ENCODE measurements at places on chromosomes 2 and 18. TPM values are rescaled to one million over a fixed set of nuclear protein-coding genes. Genes with fewer than 3 reads are reported as not detected.

WDPCP gene
- 4.0 TPM for total RNA-seq

PRKCE gene
- 4.4 TPM for total RNA-seq

HOXD11 gene
- total RNA-seq: not detected

CYTIP gene
- total RNA-seq: 0.26 TPM

- no peak for DNase-seq
These were observed 539.4 kb upstream of the ID2 start for GRCh38 chr2:8142461-8142860.

DNA sequence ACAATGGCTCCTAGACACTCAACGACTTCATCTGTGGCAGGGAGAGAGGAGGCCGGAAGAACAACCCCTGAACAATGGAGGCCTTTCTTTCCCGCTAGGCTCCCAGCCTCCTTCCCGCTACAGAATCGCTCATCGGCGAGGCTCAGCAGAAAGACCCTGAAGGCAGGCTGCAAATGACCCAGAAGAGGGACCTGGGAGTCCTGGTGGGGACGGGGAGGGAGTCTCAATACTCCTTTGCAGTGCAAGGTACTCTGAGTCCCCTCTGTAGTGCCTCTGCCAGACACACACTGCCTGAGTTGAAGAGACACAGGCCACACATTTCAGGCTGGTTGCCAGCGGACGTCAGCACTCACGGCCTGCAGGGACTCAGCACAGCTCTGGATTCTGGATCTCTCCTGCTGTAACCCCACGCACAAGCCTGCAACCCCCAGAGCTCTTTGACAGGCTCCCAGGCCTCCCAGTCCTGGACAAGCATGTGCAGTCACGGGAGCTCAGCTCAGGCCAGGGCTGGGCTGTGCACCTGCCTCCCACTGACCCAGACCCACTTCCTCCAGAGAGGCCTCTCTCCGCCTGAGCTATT is 6.1 kb downstream of the GPR17 start:
- no peak for DNase-seq

GRCh38 chr2:8304821-8305766 is 376.8 kb upstream of the ID2 start:
- DNase-seq: no peak

GRCh38 chr2:78699696-78700095 is 325.8 kb upstream of the REG3G start:
- DNase-seq: no peak

DNA sequence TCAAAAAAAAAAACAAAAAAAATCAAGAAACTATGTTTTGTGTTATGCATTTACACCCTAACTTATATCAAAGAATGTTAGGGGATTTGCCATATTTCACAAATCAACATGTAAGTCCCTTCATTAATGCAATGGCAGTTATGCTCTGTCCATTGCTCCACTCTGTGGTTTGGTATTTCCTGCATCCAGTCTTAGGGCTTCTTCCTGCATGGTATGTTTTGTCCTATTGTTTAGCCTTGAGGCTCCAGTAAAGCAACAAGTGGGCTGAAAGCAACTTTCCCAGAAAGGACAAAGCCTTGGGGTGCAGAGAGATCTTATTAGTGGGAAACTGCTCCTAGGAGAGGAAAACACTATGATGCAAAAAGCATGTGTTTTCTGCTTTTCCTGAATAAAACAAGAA is 474.1 kb downstream of the IRS1 start:
- no peak for DNase-seq

GRCh38 chr18:13522256-13522655 is 204.1 kb downstream of the FAM210A start:
- DNase-seq: no peak

DNA sequence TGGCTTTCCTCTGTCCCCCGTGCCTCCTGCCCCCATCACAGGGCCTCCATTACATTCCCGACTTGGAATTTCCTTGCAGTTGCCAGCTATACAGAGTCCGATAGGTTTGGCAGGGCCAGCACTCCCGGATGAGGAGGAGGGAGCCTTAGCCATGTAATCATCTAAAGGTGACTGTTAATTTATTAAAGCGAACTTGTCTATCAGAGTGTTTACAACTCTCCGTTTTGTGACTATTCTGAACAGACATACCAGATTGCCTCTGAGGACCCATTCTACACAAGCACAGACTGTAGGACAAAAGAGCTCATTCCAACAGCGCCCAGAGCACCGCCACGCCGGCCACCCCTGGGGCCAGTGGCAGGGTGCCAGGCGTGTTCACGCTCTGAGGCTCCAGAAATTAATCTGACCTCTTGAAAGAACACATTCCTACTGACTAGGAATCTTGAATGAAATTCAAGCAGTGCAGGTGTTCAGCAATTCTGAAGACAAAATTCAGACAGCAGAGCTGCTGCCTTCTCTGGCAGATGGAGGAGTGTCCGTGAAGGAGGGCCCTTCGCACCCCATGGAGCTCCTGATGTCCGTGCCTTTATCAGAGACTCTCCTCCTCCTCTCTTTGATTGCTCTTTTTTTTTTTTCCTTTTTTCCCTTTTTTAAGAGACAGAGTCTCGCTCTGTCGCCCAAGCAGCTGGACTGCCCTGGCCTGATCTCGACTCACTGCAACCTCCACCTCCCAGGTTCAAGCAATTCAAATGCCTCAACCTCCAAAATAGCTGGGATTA is 58.1 kb upstream of the RALBP1 start:
- no peak for DNase-seq

- DNase-seq: no peak
These were observed 235.0 kb downstream of the PMAIP1 start for GRCh38 chr18:60134806-60135205.

- no peak for DNase-seq
These were observed 31.5 kb downstream of the CXCR4 start for GRCh38 chr2:136086253-136087016.

- DNase-seq: no peak
These were observed 16.9 kb downstream of the ERCC3 start for GRCh38 chr2:127277028-127277427.

DNA sequence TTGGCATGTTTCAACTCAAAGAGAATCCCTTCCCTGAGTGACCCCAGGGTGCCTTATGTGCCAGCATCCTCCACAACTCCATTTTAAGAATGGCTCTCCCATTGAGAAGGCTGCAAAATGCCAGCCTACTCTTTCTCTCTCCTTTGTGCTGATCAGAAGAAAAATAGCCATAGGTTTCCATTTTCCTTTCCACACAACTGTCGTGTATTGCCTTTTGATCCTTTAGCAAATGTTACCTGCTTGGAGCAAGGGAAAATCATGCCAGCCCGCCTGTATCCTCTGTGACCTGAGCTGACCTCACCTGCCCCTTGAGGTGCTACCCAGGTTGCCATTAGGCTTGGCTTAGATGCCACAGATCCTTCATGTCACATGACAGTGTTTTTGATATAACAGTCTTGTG is 38.8 kb downstream of the DPYSL5 start:
- no peak for DNase-seq

GRCh38 chr18:908758-909724 is 4.4 kb downstream of the ADCYAP1 start:
- no peak for DNase-seq

DNA sequence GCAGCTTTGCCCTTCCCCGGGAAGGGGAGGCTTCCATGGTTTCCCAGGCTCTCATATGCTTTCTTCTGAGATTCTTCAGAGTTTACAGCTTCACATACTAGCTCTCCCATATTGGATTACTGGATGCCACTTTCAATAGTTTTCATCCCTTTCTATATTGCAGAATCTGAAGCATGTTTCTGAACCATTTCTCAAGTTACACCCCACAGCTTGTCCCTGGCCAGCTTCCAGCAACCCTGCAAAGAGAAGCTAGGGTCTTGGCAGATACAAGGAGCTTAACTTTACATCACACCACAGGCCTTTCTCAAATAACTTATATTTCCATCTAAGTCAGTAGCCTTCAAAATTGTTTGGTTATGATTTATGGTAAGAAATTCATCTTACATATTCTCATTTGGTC is 39.6 kb downstream of the LHCGR start:
- no peak for DNase-seq

DNA sequence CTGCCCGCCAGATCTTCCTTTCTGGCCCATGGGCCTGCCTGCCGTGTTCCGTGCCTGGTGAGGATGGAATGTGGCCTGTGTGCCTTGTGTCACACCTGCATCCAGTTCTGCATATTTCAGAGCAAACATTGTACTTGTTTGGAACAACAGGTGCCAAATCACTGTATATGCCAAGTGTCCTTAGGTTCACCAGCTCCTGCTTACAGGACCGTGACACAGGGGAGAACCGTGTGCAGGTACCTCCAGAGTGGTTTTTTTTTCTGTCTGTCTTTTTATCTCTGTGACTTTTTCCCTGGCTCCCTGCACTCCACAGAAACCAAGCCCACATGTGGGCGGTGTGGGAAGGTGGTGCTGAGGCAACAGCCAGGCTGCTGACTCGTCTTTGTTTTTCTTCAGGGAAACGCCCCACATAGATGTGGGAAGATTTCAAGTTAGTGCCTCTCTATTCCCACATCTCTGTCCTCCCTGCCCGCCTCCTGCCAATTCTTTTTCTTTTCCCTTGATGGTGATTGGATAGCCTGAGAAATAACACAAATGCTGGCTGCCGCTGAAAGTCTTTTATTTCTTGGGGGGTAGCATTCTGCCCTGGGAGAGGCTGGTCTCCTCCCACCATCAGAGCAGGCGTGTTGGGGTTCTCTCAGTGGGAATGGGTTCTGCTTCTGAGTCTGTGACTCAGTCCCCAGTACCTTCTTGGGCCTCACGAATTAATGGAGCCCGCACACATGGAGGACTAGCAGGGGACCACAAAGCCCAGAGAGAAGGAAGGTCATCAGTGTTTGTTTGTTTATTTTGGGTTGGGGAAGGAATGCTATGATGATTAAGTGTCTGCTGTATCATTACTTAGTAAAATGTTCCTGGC is 21.4 kb downstream of the GRHL1 start:
- peak; percentile 41 for DNase-seq

Data from PC-3 (cell line).